GM23248 (cell line): ENCODE measurements at places on chromosomes 7 and 10.
A peak's percentile ranks its signal among the peaks of the same experiment; 100 is the strongest.

DNA sequence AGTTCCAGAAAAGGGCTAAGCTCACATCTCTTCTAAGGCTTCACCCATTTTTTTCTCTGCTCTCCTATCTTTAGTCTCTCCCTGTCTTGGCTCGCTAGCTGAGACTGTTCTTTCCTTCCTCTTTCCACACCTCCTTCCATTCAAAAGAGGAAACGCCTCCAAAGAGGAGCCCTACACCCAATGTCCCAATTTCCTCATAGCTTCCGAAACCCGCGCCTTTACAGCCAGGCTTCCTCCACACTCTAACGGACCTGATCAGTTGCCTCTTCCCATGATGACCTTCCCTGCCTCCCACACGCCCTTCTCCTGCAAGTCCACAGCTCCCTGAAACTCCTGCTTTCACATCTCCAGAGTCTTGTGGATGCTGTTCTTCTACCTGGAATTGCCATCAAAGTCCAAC lies 71.7 kb downstream of the COBL start:
- no peak for DNase-seq

GRCh38 chr7:36207451-36208291 lies 54.6 kb downstream of the EEPD1 start:
- peak; percentile 82 for DNase-seq

DNA sequence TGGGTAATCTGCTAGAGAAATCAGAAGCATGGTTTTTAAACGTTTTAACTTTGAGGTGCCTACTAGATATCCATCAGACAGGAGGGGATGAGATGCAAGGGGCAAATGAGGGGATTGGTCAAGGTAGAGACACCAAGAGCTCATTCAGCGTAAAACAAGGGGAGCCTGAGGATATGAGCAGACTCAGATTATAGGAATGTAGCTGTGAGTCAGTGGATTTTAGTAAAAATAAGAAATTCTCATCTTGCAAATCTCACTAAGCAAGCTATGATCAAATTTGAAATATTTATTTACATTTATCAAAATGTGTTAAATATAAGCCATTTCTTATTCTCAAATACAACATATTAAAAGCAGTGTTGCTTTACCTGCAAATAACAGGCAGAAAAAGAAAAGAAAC lies 21.4 kb upstream of the TFEC start:
- peak; percentile 30 for DNase-seq

- no peak for DNase-seq
These were observed 439 bp downstream of the IQUB start for GRCh38 chr7:123533929-123534382.

DNA sequence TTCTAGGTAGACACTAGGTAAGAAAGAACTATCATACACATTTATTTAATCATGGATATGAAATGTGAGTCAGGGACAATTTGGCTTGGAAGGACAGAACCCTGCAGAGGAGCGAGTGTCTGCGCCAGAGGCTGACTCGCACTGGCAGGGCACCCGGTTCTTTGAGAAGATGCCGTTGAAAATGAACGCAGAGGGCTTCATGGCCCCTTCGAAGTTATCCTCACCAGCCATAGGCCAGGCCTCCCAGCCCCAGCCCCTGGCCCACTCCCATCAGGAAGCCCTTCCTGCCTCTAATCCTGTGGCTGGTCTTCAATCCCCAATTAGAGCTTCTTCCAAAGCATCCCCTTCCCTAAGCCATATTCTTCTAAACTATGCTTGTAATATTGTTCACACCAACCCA lies 239.8 kb downstream of the TCERG1L start:
- no peak for DNase-seq

DNA sequence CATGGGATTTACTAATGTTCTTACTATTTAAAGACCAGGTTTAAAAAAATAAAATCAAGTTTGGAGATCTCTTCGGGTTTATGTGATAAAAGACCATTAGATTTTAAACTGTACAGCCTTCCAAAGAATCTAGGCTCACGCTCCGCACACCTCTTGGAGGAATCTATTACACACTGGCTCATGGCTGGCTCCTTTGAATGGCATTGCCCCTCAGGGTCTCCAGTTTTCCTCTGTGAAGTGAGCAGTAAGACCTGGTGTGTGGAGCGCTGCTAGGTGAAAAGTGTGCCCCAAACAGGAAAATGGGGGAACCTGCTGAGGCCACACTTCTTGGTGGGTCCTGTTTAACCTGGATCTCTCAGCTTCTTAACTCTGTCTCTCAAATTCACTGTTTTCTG lies 142.3 kb downstream of the KAT6B start:
- DNase-seq = no peak

DNA sequence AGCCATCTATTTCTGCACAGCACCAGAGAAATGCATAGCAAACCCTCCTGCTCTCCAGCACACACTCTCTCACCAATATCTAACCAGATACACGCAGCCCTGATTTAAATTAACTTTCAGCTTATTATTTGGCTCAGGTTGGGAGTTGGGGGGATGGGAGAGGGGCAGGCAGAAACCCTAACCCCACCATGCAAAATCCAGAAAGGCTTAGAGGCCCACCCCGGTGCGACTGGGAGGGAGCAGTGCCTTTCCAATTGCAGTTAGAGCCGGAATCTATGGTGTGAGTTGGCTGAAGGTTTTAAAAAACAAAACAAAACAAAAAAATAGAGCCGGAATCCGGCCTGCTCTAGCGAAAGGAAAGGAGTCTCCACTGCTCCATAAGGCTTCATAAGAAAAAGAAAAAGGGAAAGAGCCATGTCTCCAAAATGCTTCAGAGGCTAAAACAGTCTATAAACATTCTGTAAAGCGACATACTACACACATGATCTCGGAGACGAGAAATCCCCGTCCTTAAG lies 2.9 kb downstream of the IGF2BP3 start:
- DNase-seq = peak; percentile 31

DNA sequence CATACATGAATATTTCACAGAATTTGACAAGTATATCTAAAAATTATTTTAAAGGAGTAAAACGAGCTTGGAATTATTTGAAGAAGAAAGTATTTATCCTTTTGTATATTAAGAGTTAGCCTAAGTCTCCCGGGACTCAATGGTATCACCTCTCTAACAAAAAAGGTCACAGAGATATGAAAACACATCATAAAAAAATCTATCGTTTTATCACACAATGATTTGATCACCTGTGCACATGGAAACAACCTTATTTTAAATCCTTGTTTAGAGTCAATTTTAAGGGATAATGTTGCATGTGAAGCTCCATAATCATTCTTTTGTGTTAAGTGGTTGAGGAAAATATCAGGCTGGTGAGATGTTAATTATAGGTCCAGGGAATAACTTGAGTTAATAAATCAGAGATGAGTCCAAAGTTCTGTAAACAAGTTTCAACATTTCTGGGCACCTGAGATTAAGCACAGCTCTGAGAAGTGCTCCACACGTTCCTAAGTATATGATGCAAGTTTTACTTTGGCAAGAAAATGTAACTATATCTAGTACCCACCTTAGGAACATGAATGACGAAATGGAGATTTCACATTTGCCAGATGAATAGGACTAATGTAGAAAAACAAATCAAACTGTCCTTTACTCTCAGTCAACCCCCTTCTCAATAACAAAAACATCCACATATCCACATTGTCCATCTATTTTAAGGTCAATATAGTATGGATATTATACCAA lies 148.5 kb upstream of the AKR1E2 start:
- peak; percentile 83 for DNase-seq

DNA sequence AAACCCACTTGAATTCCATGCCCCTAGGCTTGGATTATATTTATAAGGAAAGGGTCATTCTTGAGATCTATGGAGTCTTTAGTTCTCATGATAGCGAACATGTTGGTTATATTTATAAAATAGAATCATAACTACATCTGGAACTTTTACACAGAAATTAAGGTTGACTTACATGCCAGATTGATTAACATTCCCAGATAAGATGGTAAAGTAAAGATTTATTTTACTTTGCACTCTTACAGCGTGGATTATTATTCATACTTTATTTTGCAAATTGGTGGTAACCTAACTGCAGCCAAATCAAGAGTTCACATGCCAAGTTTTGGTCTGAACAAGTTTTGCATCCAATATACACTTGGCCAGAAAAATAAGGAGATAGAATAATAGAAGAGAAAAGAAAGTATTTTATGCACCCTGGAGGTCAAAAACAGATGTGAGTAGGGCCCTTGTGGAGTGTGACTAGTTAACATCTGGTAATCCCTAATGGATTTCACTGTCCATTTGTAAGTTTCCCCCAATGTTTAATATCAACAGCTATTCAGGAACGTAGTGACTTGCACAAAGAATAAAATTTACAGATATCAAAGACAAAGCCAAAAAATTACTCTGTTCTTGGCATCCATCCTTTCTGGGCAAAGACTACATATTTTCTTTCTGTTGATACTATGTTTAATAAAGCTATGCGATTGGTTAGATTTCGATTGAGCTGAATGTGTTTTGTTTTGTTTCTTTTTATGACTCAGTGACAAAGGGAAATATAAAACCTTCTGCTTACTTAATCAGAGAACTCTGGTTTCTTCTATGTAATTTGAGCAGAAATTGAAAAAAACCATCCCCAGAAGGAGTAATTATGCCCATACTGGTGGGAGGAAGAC lies 10.1 kb upstream of the TMEM26 start:
- DNase-seq = peak; percentile 76

DNA sequence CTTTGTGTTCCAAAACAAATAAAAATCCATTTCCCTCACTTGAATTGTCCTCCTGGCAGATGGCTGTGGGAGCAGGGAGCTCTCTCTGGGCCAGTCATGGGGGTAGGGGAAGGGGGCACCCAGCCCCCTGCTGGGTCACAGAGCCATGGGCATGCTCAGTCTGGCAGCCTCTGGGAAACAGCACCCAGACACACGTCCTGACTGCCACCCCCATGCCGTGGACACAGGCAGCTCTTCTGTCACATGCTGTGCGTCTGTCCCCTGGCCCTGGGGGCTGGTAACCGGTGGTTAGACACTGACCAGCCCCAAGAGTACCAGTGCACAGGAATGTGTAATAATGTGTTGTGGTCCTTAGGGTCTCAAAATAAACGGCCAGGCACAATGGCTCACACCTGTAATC lies 47.0 kb downstream of the RASGEF1A start:
- no peak for DNase-seq

GRCh38 chr7:137625197-137625596 lies 221.6 kb downstream of the DGKI start:
- DNase-seq = peak; percentile 45

DNA sequence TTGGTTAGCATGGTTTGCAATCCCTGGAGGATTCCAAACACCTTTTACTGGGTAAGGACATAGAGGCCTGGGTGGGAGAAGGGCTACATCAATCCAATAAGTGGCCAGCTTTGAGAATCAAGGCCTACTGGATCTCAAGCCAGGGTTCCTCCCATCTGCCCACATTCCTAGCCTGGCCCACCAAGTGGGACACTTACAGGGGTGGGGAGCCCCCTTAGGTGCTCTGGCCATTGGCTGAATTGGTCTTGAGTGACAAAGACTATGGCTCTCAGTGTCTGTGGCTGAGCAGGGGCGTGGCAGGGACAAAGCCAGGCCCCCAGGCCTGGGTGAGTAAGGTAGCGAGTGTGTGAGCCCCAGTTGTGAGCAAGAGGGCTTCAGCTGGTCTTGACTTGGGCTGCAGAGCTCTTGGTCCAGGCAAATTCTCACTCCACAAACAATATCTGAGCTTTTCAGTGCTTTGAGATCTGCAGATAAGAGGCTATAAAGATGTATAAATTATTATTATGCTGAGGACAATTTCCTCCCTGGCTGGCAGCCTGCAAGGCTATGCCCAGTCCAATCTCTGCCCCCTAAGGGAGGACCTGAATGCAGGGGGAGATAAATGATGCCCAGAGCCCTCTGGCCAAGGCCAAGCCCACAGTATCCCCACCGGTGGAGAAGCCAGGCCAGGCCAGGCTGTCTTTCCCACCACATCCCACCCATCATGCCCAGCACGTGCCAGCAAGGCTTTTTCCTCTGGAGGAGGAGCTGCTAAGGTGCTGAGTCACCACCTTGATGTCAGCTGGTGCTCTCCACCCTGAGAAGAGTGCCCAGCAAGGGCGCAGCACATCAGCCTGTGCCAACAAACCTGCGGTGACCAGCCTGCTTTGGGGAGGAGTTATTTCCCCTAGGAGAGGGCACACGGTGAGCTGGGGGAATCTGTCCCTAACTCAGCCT lies 80.7 kb upstream of the DUSP5 start:
- peak; percentile 39 for DNase-seq

DNA sequence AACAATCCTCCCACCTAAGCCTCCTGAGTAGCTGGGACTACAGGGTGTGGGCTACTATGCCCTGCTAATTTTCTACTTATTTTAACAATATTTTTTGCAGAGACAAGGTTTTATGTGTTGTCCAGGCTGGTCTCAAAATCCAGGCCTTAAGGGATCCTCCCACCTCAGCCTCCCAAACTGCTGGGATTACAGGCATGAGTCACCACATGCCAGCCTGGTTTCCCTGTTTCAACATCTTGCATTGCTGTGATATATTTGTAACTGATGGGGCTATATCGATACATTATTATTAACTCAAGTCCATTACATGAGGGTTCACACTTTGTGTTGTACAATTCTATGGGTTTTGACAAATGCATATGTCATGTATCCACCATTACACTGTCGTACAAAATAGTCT lies 41.9 kb upstream of the OGDHL start:
- peak; percentile 5 for DNase-seq

DNA sequence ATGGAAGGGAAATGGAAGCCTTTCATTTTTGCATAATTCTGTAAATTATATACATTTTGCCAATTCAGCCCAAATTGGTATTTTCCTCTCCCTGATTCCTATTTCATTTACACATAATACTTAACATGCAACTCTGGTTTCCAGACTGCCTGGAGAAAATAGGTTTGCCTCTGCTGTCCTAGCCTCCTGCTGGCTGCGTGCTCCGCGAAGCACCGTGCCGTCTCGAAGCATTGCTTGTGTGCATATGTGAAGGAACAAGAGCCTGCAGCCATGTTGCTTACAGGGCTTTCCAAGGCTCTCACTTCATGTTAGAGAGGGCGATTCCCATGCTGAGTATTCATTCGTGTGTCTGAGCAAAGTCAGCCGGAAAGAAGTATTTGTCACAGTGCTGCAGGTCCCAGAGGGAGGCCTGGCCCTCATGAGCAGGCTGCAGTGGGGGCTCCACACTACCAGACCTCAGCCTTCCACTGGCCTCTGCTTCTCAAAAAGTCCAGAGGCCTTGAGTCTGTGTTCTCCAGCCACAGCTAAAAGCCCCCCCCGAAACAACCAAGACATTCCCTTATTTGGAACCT lies 66.5 kb downstream of the CLRN3 start:
- DNase-seq = no peak

GRCh38 chr10:85679061-85679460 lies 687.5 kb downstream of the GRID1 start:
- no peak for DNase-seq

DNA sequence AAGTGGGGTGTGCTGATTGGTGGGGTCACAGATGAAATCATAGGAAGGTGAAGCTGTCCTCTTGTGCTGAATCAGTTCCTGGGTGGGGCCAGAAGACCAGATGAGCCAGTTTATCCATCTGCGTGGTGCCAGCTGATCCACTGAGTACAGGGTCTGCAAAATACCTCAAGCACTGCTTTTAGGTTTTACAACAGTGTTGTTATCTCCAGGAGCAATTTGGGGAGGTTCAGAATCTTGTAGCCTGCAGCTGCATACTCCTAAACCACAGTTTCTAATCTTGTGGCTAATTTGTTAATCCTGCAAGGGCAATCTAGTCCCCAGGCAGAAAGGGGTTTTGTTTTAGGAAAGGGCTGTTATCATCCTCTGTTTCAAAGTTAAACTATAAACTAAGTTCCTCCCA lies 17.0 kb upstream of the IFRD1 start:
- DNase-seq = no peak

- peak; percentile 8 for DNase-seq
These were observed 97.9 kb upstream of the IKZF1 start for GRCh38 chr7:50206453-50207250.

GRCh38 chr7:117698018-117698417 lies 175.2 kb downstream of the CTTNBP2 start:
- no peak for DNase-seq

GRCh38 chr10:37934791-37935190 lies 41.7 kb downstream of the ZNF25 start:
- no peak for DNase-seq
